HAP-1 (cell line): ENCODE measurements at places on chromosomes 2 and 18.

DNA sequence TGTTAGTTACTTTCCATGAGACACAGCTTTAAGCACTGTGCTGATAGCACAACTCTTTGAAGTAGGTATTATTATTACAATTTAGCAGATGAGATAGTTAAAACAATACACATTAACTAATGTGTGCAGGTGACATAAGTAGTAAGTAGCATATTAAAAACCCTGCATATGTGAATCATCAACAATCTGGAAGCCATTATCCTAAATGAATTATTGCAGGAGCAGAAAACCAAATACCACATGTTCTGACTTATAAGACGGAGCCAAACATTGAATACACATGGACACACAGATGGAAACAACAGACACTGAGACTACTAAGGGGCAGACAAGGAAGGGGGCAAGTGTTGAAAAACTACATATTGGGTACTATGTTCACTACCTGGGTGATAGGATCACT, 300.3 kb upstream of the GULP1 start:
- no peak for DNase-seq

GRCh38 chr2:127678991-127679390, 3.7 kb upstream of the LIMS2 start:
- DNase-seq, result no peak

GRCh38 chr2:241267249-241268067, 48.0 kb downstream of the HDLBP start:
- DNase-seq, result no peak

- DNase-seq, result no peak
These were observed 135.2 kb downstream of the HRH4 start for GRCh38 chr18:24595561-24596031.

GRCh38 chr2:152594792-152595191, 122.5 kb downstream of the PRPF40A start:
- DNase-seq, result no peak

- no peak for DNase-seq
These were observed 101.6 kb downstream of the LRRC30 start for GRCh38 chr18:7332452-7332851.
